LNCaP clone FGC (cell line): ENCODE measurements at places on chromosomes 16 and 17.

- no peak for DNase-seq
Observed at GRCh38 chr16:54647725-54648221, 282.9 kb upstream of the IRX5 start.

DNA sequence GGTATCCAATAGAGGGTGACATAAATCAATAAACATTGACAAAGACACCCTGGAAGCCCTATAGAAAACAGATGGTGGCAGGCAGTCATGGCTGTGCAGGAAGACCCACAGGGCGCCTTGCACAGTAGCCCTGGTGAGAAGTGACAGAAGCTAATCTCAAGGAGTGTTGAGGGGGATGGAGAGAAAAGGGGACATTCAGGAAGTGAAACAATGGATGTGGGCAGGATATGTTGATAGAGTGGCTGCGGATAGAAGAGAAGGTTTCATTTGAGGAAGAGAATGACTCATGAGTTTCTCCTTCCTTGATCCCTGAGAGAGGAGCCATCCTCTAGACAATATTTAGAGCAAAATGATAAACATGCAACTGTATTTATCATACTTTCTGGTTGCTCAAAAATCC, 468.8 kb upstream of the HSBP1 start:
- no peak for DNase-seq

DNA sequence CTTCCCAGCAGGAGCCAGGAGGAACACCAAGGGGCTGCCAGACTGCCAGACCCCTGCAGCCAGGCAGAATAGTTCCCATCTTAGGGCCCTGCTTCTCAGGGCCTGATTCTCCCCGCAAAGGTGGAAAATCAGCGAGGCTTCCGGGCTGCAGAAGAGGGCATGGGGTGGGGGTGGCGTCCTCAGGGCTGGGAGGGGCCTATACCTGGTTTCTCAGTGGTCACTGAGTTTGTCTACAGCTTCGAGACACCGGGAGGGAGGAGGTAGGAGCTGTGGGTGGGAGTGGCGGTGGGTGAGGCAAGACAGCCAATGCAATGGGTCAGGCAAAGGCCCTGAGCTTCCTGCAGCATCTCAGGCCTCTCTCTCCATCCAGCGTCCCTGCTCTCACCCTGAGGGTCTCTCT, 14.3 kb downstream of the LRRC75A start:
- no peak for DNase-seq

- DNase-seq: no peak
Observed at GRCh38 chr16:29302976-29303375, 103.5 kb downstream of the NPIPB11 start.

- DNase-seq: no peak
Observed at GRCh38 chr17:70098030-70098429, 23.0 kb downstream of the KCNJ16 start.

DNA sequence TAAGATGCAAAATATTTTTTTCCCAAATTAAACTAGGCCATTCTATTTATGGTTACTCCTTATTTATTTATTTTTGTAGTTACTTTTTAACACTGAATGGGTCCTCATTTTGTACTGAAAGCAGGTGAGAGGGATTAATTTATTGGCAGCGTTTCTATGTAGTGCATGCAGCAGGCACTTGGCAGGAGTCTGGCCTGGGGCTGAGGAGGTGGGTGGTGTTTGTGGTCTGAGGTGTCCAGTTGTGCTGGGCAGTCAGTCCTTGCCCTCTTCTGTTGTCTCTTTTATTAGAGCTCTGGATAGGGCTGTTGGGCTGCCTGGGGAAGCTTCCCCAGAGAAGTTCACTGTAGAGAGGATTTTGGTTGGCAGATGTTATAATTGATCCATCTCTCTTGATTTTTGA, 12.7 kb downstream of the SEC14L1 start:
- no peak for DNase-seq

DNA sequence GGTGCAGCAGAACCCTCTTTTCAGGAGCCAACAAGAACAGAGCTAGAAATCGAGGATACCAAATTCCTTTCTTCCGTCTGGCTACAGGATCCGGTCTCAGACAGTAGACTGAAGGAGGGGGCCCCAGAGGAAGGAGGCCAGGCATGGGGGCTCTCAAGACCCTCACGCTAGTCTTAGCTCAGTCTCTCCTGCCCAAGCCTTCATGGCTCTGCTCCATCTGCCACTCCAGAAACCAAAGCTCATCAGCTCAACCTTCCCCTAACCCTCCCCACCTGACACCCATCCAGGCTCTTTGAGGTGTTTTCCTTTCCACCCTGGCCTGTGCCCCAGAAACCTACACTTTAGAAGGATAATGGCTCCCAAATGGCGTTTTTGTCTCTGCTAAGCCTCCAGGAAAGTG, 6.2 kb upstream of the TMEM92 start:
- DNase-seq: no peak

- no peak for DNase-seq
Observed at GRCh38 chr17:46124695-46125592, 68.3 kb downstream of the KANSL1 start.

DNA sequence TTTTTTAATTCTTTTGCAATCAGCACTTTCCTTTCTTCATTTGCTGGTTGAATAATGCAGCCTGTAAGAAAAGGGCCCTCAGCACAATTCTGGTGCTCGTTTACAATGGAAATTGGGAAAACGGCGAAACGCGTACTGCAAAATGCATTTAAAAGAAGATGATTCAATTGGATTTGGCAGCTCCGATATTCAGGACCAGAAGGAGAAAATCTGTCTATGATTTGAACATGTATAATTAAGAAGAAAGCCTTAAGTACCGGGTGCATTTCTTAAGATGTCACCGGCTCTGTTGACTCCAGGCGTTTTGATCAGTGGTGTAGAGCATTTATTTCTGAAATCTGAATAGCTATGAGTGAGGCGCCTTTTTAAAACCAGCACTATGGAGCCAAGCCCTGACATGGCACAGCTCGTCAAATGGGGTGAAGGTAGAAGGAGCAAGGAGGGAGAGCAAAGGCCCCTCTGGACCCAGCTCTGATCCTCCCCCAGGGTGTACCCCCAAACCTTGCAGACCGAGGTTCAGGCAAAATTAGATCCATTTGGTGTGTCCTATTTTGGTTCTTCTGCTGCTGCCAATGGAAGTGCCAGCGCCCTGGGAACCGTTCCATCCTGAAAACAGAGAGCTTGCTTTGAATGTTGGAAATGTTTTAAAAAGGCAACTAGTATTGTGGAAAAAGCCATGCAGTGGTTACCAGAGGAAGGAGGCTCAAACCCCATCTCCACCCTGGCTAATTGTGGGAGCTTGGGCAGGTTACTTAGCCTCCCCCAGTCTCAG, 161.4 kb upstream of the RPL38 start:
- DNase-seq: no peak

- DNase-seq: no peak
Observed at GRCh38 chr17:31311526-31311925, 2.3 kb downstream of the EVI2B start.

DNA sequence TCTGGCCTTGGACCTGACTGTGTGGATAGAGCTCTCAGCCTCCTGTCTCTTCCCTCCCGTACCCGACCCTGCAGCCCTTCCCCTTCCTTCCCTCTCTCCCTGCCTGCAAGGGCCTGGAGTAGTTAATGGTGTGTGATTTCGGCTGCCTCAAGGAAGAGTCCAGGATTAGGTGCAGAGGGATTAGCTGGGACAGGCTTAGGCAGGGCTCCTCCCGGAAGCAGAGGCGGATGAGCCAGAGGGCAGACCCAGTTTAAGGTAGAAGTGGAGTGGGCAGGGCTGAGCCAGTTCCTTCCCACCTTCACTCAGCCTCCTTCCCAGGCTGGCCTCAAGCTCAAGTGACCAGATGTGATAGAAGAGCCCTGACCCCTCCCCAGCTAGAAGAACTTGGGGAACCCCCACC, 16.8 kb downstream of the GUCY2D start:
- no peak for DNase-seq

- no peak for DNase-seq
Observed at GRCh38 chr17:29233301-29233700, 13.4 kb upstream of the CRYBA1 start.

- no peak for DNase-seq
Observed at GRCh38 chr16:49952386-49952785, 72.6 kb upstream of the CNEP1R1 start.

DNA sequence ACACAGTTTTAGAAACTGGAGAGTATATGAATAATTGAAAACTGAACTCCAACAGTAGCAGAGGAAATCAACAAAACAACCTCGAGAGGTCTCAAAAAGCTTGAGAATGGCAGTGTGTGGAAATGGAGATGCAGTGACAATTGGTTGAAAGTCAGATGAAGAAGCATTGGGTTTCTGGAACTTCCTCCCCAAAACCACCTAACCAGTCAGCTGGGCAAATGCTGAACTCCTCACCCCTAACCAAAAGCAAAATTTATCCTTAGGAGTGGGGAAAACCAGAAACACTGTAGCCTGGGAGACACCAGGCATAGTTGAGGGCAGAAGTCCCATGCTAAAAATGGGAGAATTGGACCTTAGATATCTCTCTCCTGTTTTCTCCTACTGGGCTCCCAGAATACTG, 109.9 kb downstream of the TANC2 start:
- DNase-seq: no peak

DNA sequence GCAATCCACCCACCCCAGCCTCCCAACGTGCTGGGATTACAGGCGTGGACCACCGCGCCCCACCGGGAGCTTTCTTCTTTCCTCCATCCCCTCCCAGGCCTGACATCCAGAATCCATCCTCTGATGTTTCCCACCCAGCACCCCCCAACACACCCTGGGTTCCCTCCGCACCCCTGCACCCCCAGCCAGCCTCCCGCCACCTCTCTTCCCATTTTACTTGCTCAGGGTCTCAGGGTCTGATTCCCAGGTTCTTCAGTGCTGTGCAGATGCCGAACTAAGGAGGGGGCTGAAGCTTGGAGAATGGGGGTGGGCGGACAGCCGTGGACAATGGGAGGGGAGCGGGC, 225 bp downstream of the ASGR1 start:
- DNase-seq: no peak

GRCh38 chr17:76535788-76536510, 1.6 kb downstream of the CYGB start:
- no peak for DNase-seq

- DNase-seq: no peak
Observed at GRCh38 chr17:76986365-76986764, 118.2 kb downstream of the MGAT5B start.

- no peak for DNase-seq
Observed at GRCh38 chr17:39118674-39119419, 32.6 kb downstream of the PLXDC1 start.

GRCh38 chr17:81608605-81609004, 28.3 kb downstream of the NPLOC4 start:
- DNase-seq: no peak

DNA sequence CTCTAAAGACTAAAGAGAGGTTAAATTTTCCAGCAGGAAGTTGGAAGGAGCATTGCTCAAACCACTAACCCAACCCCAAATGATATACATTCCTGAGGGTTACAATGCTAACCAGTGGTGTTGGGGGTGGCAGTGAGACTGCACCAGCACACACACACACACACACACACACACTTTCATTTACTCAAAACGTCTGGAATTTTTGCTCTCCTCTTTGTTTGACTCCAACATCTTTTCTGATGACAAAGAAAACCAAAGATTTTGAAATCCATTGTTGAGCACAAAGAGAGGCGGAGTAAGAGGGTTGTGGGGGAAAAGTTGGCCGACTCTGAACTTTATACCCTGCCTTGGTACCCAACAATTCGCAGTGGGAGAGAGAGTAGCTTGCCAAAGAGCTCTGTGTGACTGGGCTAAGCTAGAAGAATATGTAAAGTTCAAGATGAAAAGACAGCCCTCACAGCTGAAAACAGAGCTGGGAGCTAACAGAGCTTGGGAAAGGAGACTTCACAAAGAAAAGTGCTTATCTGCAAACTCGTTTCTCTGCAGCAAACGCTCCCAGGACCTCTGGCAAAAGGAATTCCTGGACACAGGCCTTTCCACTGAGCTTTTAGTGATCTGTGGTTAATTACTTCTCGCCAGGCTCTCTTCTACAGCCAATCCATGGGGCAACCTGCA, 426.0 kb upstream of the CDH11 start:
- no peak for DNase-seq

GRCh38 chr17:21029515-21029914, 13.3 kb downstream of the USP22 start:
- DNase-seq: no peak

GRCh38 chr17:14201021-14201987, 35.4 kb downstream of the CDRT15 start:
- DNase-seq: no peak

DNA sequence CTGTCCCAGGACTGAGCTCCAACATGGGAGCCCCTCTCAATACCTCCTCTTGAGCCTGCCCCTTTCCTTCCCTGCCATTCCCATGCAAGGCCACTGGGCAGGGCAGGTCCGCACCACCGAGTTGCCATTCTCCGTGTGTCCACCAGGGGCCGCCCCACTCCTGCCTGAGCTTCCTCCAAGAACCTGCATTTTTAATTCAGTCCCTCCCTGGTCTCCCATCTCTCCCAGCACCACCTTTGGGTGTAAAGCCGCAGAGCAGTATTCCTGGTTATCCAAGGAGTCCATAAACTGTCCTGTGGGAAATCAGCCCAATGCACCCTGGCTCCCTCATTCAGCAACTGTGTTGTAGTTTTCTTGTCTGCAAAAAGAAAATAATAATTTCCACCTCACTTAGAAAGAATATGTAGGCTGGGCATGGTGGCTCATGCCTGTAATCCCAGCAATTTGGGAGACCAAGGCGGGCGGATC, 15.9 kb upstream of the ANKRD40CL start:
- peak; percentile 71 for DNase-seq

GRCh38 chr16:47984669-47985068, 171.1 kb downstream of the ABCC12 start:
- no peak for DNase-seq

DNA sequence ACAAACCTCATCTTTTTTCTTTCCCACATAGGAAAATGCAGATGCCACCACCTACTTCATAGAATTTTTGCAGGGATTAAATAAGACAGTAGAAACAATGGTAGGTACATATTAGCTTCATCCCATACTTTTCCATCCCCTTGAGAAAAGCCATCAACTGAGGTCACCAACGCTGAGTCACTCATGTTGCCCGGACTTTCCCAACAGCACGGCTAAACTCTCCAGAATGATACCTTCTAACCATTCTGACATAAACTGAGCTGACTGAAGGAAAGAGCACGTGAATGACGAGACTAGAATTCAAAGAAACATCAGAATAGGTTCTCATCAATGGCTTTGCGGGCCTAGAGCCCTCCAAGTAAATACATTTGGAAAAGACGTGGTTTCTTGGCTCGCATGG, 146.0 kb upstream of the RCVRN start:
- DNase-seq: no peak

- no peak for DNase-seq
Observed at GRCh38 chr17:49928837-49929475, 40.0 kb upstream of the DLX4 start.

GRCh38 chr17:54085934-54086333, 263.2 kb downstream of the KIF2B start:
- DNase-seq: no peak

- DNase-seq: no peak
Observed at GRCh38 chr16:13436641-13437412, 483.1 kb upstream of the ERCC4 start.
